IPS DF 19.7 (cell line): ENCODE measurements at places on chromosomes 2 and 18.
A peak's percentile ranks its signal among the peaks of the same experiment; 100 is the strongest.

DNA sequence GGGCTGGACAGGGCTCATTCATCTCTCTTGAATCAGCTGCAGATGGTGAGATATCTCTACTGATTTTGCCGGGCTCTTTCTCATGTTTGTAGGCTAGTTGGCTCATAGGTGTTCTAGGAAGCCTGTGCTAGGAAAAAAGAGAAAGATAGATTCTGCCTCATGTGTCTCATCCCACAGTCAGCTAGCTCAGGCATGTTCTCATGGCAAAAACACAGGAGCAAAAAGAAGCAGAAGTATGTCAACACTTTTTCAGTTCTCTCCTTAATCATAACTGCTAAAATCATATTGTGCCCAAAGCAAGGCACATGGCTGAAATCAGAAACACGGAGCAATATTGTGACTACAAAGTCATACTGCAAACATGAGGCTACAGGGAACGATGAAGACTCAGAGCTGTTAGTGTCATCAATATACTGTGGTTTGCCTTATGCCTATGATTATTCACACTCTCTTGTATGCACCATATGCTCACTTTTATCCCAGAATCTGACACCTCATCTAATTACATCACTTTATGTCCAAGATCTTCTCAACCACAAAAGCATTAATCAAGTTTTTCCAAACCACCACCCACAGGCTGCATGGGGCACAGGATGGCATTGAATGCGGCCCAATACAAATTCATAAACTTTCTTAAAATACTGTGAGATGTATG is 571.9 kb upstream of the CNTNAP5 start:
- DNase-seq: no peak

DNA sequence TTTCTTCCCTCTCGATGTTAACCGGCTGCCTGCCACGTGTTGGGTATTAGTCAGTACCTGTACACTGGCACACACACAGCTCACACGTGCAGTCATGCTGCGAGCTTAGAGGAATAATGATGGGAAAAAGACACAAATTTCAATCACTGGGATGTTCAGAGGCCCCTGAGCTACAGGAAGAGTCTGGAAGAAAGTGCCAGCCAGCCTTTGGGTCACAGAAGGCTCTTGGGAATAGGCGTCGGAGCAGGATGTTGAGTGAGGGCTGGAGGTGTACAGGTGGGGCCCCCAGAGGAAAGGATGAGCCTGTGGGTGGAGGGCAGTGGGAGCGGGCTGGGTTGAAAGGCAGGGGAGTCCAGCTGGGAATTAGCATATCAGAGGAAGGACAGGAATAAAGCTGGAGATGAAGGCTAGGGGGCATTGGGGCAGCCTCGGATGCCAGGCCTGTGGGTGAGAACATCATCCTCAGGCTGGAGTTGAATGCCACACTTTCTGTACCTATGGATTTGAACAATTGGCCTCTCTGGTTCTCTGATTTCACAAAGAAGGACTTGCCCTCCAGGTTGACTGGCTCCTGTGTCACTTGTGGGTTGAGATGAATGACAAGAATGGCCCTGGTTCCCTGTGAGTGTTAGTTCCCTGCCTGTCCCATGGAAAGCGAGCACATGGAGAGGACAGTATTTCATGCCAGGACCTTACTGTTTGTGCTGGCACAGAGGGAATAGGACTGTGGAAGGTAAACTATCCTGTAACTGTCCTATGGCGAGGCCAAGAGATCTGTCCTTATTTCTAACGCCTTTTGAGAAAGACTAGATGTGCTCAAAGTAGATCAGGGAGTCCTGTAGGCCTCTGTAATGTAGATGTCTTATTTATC is 40.6 kb downstream of the GREB1 start:
- no peak for DNase-seq

- DNase-seq: no peak
Measured at GRCh38 chr18:12317664-12318333, 9.8 kb downstream of the TUBB6 start.

GRCh38 chr18:44758861-44759631 is 78.4 kb downstream of the SETBP1 start:
- DNase-seq: no peak

DNA sequence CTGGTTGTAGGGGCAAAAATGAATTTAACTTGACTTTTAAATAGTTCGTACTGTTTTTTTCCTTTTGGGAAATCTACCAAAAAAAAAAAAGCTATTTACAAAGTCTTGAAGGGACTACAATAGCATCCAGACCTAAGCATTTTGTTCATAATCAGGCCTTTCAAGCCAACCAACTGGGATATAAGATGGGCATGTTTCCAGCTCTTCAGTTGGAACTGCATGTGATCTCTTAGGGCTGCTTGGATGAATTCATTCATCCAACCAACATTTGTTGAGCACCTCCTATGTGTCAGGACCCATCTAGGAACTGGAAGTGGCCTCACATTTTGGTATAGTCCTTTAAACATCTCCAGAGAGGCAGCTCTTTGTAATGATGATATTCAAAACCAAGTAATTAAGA is 98.6 kb downstream of the AAK1 start:
- no peak for DNase-seq

DNA sequence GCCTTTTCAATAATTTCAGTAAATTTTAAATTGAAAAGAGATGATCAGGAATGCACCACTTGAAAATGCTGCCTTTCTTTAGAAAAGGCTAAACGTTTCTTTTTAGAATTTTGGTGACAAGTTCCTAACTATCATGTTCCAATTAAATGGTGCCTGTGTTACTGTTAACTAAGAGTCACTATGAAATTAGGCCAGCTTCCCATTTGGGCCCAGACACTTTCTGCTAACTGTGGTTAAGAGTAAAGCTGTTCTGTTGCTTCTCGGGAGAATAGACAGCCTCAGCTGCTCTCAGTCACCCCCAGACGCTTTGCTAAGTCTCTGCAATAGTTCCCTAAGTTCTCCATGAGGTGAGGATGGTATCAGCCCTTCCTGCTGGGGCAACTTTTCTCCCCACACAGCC is 90.2 kb downstream of the NPAS2 start:
- DNase-seq: no peak

DNA sequence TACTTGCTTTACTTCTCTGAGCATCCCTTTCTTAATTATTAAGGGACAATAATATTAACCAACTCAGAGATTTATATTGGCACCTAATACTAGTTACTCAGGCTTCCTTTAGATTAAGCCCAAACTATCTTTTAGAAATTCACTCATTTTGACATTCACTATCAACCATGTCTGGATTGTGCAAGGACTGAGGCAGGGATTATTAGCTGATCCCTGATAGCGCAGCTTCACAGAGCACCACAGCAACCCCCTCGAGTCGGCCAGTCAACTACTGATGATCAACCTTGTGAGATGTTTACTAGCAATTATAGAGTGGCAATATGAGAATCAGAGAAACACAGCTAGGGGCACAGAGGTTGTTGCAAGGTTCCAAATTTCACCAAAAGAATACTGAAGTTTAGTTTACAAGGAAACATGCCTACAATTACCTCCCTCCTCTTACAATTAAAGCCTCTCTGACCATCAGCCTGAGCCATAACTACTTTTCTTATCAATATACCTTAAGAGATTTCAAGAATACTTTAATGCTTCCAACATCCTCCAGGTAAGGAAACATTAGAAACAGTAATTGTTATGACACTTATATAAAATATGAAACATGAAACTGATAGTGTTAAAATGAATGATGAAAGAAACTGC is 191.6 kb downstream of the TCF4 start:
- DNase-seq: no peak

DNA sequence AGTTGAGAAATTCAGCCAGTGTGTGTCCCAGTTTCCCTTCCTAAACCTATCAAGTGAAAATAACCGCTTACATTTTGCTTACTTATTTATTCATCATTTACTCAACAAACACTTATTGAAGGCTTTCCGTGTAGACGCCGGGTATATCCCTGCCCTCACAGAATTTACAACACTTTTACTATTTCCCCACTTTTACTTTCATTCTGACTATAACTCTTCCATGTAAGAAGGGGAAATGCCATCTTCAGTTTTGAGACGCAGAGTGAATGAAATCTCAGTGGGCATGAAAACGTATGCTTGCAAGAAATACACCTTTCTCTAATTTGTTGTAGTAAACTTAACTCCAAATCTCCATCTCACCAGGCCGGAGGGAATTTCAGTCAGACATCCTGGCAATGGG is 251.0 kb upstream of the CHAC2 start:
- DNase-seq: no peak

DNA sequence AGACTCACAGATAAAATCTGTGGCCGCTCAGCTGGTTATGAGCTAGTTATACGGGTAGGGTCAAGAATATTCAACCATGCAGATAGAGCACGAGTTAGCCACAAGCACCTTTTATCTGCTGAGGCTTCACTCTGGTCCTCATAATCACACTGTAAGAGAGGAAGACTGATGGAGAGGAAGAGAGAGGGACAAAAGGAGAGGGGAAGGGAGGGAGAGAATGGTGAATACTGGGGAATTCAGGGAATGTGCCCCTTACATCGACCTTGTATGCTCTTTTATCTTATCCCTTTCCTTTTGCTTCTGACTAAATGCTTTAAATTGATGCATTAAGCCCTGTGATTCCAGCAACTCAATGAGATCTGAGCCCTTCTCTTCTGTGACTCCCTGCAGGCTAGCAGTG is 333.1 kb downstream of the DSEL start:
- DNase-seq: peak; percentile 47

- no peak for DNase-seq
Measured at GRCh38 chr18:9874728-9875127, 11.0 kb upstream of the TXNDC2 start.

DNA sequence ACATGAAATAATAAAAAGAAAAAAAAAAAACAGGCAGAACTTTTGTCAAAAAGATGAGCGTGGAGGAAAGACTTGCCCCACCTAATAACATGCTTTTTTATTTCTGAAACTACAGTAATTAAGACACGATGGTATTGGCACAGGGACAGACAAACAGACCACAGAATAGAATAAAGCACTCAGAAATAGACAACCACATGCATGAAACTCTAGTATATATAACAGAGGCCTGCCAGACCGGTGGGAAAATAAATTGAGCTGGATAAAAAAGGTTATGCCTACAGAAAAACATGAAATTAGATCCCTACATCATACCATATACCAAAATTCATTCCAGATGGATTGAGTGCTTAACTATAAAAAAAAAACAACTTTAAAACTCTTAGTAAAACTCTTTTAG is 163.1 kb downstream of the NRP2 start:
- no peak for DNase-seq

DNA sequence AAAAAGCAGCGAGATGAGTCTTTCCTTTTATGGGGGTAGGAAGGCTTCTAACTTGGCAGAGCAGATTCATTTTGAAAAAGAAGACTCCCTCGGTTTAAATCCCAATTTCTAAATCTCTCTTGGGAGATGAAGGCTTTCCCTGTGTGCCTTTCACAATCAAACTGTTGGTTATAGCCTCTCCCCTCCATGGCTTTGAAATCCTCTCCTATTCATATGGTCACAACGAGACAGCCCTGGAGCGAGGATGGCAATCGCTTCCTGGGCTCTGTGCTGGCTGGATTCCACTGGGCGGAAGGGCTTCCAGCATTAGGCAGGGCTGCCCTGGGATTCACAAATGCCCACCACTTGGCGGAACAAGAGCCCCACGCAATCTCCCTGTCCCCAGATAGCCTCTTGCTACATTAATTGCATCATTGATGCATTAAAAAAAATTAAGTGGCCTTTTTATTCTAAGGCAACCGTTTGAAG is 1.6 kb downstream of the CAVIN2 start:
- DNase-seq: no peak

GRCh38 chr18:45166341-45166835 is 448.9 kb upstream of the SLC14A2 start:
- no peak for DNase-seq

GRCh38 chr2:209473930-209474419 is 50.1 kb downstream of the MAP2 start:
- no peak for DNase-seq

- DNase-seq: no peak
Measured at GRCh38 chr18:56240405-56240804, 398.0 kb downstream of the TXNL1 start.

DNA sequence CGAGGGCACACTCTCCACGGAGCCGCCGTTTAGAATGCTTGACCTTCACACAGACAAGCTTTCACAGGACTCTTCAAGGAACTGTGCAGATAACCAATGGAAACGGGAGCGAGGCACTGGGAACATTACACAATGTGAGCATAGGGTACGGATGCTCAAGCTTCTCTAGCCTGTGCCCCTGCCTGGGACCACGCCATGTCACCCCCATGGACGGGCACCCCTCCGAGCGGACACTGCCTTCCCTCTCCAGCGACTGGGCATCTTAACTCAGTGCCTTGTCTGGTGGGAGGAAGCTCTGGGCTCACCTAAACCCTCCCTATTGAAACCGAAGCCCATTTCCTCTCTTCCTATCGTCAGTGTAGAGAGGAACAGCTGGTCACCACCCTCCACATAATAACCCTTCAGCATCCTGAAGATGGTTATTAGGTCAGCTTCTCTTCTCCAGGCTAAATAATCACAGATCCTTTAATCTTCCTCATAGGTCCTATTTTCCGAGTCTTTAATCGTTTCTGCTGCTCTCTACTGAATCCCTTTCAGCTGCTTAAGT is 626.7 kb downstream of the GALR1 start:
- no peak for DNase-seq

DNA sequence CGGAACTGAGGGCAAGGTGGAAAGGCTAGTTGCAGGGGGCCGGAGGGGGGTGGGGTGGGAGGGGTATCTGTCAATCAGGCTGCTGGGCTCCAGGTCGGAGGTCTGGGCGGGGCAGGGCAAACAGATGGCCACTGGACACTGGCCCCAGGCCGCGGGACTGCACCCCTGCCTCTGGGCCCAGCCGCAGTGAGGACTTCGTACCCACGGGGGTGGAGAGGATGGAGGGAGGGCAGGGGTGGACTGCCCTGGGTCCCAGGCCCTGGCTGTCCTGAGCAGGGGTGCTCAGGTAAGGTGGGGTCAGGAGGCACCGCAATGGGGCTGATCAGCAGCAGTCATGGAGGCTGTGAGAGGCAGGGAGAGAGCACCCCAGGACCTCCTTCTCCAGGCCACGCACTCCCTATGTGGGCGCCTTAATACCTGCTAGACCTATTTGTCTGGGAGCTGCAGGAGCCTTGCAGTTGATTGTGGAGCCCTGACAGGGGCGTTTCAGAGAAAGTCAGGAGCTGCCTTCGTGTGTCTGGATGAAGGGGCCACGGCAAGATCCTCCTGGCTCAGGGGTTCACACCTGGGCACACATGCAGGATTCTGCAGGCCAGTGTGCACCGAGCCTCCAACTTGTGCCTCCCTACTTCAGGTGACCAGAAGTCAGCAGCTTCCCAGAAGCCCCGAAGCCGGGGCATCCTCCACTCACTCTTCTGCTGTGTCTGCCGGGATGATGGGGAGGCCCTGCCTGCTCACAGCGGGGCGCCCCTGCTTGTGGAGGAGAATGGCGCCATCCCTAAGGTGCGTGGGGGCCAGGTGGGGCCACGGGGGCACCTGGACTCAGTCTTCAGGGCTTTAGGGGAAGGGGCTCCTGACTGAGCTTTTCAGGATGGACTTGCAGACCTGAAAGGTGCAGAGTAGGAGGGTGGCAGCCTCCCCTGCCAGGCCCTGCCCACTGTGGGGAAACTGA is 1.5 kb downstream of the CTDSP1 start:
- DNase-seq: no peak

GRCh38 chr2:217222309-217222910 is 362.5 kb upstream of the TNP1 start:
- DNase-seq: no peak
